ENCODE measurements at places on chromosomes 12 and 14. TPM values are rescaled to one million over a fixed set of nuclear protein-coding genes. Genes with fewer than 3 reads are reported as not detected.

DNA sequence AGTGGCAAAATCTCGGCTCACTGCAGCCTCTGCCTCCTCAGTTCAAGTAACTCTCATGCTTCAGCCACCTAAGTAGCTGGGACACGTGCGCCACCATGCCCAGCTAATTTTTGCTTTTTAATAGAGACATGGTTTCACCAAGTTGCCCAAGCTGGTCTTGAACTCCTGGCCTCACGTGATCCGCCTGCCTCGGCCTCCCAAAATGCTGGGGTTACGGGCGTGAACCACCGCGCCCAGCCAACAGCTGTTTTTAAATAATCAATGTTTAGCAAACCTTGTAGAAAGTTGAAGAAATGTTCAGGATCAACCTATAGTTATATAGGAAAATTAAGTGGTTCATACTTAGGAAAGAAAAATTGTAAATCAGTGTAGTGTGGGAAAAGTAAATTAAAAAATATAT is 6.0 kb upstream of the HSP90AA1 start:
- no peaks in the 10 kb centered on the region for H3K36me3 ChIP-seq
- H3K27ac ChIP-seq = no peak overlapping the region
- no peak for DNase-seq

GRCh38 chr14:65352964-65353530 is 59.5 kb upstream of the FUT8 start:
- H3K36me3 ChIP-seq = no peaks in the 10 kb centered on the region
- DNase-seq = no peak
- no peaks in the 10 kb centered on the region for H3K27me3 ChIP-seq
- H3K4me1 ChIP-seq = no peaks in the 10 kb centered on the region
- no peak overlapping the region for H3K4me3 ChIP-seq

DNA sequence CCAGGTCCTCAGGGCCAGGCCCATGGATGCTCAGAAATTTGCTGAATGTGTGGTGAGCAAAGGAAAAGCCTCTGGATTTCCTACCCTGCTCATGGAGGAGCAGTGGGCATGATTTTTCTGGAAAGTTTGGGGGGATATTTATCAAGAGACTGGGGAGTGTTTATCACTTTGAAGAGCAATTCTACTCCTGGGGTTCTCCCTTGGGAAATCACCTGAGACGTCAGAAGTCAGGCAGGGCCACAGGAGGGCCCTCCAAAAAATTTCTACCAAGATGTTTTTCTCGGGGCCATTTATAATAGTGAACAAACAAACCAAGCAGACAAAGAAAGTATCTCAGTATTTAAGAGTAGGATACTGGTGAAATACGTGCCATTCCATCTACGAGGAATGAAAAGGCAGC is 20.1 kb upstream of the EIF2B2 start:
- H3K4me1 ChIP-seq = no peaks in the 10 kb centered on the region
- H3K36me3 ChIP-seq = no peaks in the 10 kb centered on the region
- no peak for DNase-seq
- no peaks in the 10 kb centered on the region for H3K27me3 ChIP-seq

GRCh38 chr12:85747941-85748495 is 88.2 kb downstream of the RASSF9 start:
- no peak overlapping the region for H3K27ac ChIP-seq
- H3K27me3 ChIP-seq = no peaks in the 10 kb centered on the region
- H3K4me3 ChIP-seq = no peak overlapping the region
- no peak for DNase-seq
- no peaks in the 10 kb centered on the region for H3K4me1 ChIP-seq

DNA sequence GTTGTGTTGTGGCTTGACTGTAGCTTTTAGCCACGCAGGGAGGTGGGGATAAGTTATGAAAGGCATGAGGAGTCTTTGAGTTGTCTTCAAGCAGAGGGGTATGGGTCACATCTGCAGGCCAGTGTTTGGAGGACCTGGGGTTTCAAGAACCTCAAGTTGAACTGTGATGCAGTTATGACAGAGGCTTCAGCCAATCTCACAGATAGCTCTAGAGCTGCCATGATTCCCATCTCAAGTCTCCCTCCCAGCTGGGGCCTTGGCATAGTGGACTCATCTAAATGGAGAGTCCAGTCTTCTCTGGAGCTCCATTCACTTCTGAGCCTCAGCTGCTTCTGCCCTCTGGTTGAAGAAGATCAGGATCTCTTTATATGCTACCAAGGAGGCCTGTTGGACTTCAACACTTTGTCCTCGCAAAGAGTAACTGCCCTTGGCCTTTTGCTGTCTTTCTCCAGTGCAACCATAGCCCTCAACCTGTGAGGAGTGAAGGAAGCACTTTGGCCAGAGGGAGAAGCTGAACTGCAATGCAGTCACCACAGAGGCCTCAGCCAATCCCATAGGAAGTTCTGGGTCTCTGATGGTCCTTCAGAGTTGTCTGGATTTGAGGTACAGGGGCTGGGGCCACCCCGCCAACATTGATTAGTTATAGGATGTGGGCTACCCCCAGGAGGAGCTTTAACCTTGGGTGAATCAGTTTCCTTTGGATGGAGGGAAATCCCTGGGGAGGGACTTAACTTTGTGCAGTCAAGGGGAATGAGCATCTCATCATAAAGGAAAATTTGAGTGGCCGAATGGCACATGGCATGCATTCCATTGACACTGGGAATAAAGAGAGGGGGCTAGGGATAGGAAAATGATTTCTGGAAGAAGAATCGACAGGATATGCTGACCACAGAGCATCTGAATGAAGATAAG is 230.5 kb downstream of the PCNX1 start:
- no peak overlapping the region for H3K4me3 ChIP-seq
- no peaks in the 10 kb centered on the region for H3K27me3 ChIP-seq
- DNase-seq = no peak
- H3K4me1 ChIP-seq = no peaks in the 10 kb centered on the region

GRCh38 chr12:30794591-30795409 is 40.0 kb upstream of the CAPRIN2 start:
- H3K4me3 ChIP-seq = peak overlapping the region; percentile 54
- no peaks in the 10 kb centered on the region for H3K27me3 ChIP-seq
- no peak for DNase-seq

DNA sequence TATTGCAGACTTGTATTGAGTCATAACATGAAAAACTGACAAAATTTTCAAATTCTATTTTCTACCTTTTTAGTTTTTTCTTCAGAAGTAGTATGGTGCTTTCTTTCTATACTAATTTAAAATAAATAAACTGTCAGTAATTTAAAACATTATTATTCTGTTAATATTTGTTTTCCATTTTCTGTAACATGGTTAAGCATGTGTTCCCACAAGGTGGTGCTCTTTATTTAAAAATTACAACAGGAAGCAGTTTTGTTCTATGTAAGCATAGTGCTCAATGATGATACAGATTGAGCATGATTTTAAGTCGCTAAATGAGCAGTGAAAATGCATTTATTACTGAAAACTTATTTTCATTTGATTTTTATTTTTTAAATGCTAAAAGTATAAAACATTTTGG is 114.6 kb downstream of the PPFIA2 start:
- no peak overlapping the region for H3K27ac ChIP-seq
- no peaks in the 10 kb centered on the region for H3K4me1 ChIP-seq
- no peak overlapping the region for H3K4me3 ChIP-seq
- no peaks in the 10 kb centered on the region for H3K27me3 ChIP-seq
- no peak for DNase-seq
- no peaks in the 10 kb centered on the region for H3K36me3 ChIP-seq

DNA sequence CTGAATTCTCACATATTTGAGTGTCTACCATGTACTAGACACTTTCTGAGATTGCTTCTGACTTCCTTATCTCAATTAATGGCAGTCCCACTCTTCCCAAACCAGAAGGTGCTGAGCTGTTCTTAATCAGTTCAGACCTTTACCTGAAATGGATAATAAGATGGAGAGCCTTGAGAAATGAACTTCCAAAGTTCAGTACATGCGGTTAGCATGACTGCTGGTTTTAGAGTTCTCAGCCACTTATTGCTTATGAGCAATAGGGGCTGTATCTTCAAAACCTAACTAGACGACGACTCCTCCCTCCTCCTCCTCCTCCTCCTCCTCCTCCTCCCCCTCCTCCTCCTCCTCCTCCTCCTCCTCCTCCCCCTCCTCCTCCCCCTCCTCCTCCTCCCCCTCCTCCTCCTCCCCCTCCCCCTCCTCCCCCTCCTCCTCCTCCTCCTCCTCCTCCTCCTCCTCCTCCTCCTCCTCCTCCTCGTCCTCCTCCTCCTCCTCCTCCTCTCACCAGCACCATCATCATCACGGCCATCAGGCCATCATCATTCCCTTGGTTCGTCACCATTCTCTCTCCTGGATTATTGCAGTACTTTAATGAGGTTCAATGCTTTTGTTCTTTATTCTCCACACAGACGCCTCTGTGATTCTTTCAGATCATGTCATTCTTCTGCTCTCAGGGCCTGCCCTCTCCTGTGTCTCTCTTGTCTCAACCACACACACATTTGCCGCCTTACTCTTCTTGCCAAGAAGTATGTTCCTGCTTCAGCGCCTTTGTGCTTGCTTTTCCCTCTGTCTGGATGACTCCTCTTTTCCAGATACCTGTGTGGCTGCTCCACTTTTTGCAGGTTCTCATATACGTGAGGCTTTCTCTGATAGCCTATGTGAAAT is 2.7 kb downstream of the PCNX1 start:
- DNase-seq = no peak
- H3K27me3 ChIP-seq = no peaks in the 10 kb centered on the region
- H3K4me3 ChIP-seq = peak overlapping the region; percentile 72
- peaks cover 9% of the 10 kb centered on the region for H3K4me1 ChIP-seq
- no peaks in the 10 kb centered on the region for H3K36me3 ChIP-seq

DNA sequence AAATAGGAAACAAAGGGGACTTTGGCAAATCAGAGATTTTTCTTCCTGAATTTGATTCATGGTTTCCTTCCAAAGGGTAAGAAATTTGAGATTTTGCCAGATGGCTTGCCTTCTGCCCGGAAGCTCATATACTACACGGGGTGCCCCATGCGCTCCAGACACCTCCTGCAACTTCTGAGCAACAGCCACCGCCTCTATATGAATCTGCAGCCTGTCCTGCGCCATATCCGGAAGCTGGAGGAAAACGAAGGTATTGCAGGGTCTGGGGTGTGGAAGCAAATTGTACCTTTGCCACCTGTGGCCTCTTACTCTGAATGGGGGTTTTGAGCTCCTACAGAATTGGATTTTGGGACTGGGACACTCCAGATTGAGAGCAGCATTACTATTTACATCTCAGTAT is 63.5 kb downstream of the FRMD6 start:
- peaks cover 9% of the 10 kb centered on the region for H3K36me3 ChIP-seq
- H3K4me1 ChIP-seq = no peaks in the 10 kb centered on the region
- H3K4me3 ChIP-seq = no peak overlapping the region
- no peak for DNase-seq
- no peaks in the 10 kb centered on the region for H3K27me3 ChIP-seq

- H3K27ac ChIP-seq = no peak overlapping the region
- no peaks in the 10 kb centered on the region for H3K36me3 ChIP-seq
- H3K27me3 ChIP-seq = no peaks in the 10 kb centered on the region
- no peaks in the 10 kb centered on the region for H3K4me1 ChIP-seq
These were observed 41.5 kb upstream of the ANKS1B start for GRCh38 chr12:100026241-100026640.

GRCh38 chr14:103286460-103286859 is 47.6 kb upstream of the EIF5 start:
- H3K36me3 ChIP-seq = no peaks in the 10 kb centered on the region
- no peaks in the 10 kb centered on the region for H3K27me3 ChIP-seq

GRCh38 chr14:64789696-64790095 is 85.5 kb downstream of the PLEKHG3 start:
- no peak overlapping the region for H3K4me3 ChIP-seq
- H3K4me1 ChIP-seq = no peaks in the 10 kb centered on the region
- H3K36me3 ChIP-seq = no peaks in the 10 kb centered on the region

DNA sequence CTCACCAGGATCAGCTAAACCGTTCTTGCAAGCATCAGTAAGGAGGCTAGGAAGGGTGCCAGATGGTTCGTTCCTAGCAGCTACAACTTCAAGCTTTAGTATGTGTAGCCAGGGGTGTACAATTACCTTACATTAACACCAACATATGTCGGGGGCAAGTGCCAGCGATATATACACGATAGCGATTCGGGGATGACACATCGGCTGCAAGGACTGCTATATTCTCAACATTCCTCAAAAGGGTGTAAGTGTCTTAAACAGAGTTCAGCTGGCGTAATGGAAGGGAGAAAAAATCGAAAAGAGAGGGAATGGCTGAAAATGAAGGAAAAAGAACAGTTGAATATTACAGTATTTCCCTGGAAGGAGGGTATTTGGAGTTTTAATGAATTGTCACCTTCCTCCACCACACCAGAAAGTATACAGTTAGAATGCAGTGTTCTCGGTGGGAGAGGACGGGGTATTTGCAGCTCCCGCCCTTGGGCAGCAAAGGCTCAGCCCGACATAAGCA is 545 bp downstream of the LIMA1 start:
- peak overlapping the region; percentile 67 for H3K4me3 ChIP-seq
- no peak for DNase-seq
- no peaks in the 10 kb centered on the region for H3K27me3 ChIP-seq
- no peaks in the 10 kb centered on the region for H3K36me3 ChIP-seq
- H3K27ac ChIP-seq = no peak overlapping the region

DNA sequence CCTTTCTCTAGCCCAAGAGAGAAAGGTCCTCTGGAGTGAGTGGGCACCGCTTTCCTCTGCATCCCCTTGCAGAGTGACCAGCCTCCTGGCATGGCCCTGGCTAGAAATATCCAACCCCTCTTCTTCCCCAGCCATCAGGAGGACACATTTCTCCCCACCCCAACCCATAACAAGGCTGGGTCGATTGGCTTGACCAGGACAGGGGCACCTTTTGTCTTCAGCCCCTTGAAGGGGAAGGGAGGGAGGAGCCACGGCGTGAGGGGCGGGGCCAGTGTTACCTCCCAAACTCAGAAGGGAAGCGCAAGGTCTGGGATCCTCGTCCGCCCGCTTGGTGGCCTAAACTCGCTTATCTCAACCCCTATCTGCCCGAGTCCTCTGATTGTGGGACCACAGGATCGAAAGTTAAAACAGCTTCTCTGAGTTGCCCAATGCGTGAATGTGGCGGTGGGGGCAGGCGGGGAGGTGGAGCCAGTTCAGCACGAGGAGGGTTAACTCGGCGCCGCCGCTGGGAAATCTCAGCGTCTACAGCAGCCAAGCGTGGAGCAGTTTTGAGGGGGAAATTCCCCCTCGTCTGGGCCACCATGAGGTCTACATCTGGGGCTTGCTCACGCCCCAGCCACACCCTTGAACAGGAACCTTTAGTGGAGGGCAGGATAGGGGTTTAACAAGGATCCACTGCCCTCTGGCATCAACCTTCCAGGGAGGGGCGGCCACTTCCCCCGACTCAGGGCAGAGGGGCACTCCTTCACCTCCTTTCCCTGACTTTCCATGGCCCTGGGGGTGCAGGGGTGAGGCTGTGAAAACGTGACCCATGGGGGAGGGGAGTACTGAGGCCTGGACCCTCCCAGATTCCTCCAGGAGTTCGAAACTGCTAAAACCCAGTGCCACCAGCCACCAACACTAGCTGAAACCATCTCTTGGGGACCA is 795 bp downstream of the STAT6 start:
- H3K4me3 ChIP-seq = peak overlapping the region; percentile 61
- DNase-seq = peak; percentile 83
- H3K4me1 ChIP-seq = no peaks in the 10 kb centered on the region
- H3K36me3 ChIP-seq = no peaks in the 10 kb centered on the region

- DNase-seq = no peak
- H3K36me3 ChIP-seq = no peaks in the 10 kb centered on the region
- no peaks in the 10 kb centered on the region for H3K4me1 ChIP-seq
- H3K4me3 ChIP-seq = no peak overlapping the region
- no peak overlapping the region for H3K27ac ChIP-seq
These were observed 38.2 kb upstream of the GNPNAT1 start for GRCh38 chr14:52829527-52830185.

Gene SMOC1
- total RNA-seq = 5.6 TPM

Gene CIROP
- total RNA-seq = 0.18 TPM

Gene FGF6
- not detected for total RNA-seq

Gene ZNF385A
- total RNA-seq = 27.6 TPM

Gene TCL1A
- not detected for total RNA-seq

Gene TAS2R19
- 9.1 TPM for total RNA-seq
